ENCODE measurements at places on chromosomes 3 and 15.

DNA sequence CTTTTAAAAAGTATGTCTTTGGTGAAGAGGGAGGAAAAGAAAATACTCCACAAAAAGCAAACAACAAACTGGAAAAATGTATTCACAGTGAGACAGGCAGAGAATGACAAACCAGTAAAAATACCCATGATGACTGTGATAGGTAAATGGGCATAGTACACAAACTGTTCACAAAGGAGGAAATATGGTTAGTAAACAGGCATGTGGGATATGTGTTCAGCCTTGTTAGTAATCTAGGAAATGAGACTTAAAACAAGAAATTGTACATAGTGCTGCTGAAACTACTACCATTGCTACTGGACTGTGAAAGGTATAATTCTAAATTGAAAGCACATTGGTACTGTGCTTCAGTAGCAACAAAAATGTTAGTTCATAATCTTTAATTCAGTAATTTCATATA is 50.1 kb downstream of the UBE2E2 start:
- no peak for DNase-seq

GRCh38 chr3:125431912-125432790 is 57.0 kb upstream of the ZNF148 start:
- no peak for DNase-seq

- DNase-seq = no peak
Measured at GRCh38 chr3:196691386-196691785, 20.7 kb downstream of the CEP19 start.

DNA sequence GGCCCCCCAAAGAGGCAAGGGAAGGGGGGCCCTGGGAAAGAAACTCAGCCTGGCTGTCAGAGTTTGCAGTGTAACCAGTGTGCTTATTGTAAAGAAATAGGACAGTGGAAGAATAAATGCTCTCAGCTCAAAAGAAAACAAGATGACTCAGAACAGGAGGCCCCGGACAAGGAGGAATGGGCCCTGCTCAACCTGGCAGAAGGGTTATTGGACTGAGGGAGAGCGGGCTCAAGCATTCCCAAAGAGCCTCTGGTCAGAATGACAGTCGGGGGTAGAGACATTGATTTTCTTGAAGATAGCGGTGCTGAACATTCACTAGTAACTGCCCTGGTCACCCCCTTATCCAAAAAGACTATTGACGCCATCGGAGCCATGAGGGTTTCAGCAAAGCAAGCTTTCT is 100.4 kb upstream of the OSBPL11 start:
- DNase-seq = no peak

GRCh38 chr3:195512798-195513345 is 30.3 kb downstream of the PPP1R2 start:
- DNase-seq = no peak

GRCh38 chr3:106675451-106675850 is 701.8 kb upstream of the CCDC54 start:
- no peak for DNase-seq

DNA sequence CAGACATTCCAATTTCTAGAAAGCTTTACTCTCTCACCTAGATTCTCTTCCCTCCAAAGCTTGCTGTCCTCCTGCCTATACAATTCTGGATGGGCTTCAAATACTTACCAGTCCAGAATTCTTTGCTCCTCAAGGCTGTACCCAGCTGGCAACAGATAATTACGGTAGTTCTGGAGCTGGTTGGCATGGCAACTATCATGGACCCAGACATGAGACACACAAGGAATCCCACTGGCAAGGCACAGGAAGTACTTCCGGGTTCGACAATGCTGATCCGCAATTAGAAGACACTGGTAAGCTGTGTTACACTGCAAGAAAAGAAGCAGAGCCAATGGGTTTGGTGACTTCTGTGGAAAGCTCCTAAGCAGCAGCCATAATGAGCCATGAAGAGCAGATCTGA is 37.9 kb downstream of the TUBGCP4 start:
- DNase-seq = no peak

DNA sequence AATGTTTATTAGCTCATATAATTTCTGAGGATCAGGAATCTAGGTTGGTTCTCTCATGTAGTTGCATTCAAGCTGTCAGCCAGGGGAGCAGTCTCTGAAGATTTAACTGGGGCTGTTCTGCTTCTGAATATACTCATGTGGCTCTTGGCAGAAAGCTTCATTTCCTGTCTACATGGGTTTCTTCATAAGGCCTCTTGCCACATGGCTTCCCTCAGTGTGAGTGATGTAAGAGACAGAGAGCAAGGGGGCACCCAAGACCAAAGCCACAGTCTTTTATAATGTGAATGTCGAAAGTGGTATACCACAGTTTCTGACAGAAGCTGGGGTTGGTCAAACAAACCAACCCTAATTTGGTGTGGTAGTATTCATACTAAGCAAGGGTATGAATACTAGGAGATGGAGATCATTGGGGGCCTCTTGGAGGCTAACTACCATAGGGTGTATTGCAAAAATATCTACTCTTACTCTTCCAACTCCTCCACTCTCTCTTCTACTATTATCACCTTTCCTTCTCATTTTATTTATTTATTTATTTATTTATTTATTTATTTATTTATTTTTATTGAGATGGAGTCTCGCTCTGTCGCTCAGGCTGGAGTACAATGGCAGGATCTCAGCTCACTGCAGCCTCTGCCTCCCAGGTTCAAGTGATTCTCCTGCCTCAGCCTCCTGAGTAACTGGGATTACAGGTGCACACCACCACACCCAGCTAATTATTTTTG is 123.8 kb downstream of the B3GALNT1 start:
- DNase-seq = no peak

DNA sequence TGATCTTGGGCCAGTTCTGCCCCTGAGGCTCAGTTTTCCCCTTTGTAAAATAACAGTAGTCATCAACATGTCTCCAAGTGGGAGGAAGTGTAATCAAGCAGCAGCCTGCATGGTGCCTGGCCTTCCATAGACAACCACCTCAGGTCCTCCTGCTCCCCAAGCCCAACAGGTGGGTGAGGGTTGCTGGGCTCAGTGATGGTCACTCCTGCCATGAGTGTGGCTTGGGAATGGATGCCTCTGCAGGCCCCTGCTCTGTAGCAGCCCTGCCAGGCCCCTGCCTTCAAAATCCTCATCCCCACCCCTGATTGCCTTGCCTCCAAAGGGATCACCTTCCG is 59.1 kb upstream of the SLC6A1 start:
- DNase-seq = no peak

DNA sequence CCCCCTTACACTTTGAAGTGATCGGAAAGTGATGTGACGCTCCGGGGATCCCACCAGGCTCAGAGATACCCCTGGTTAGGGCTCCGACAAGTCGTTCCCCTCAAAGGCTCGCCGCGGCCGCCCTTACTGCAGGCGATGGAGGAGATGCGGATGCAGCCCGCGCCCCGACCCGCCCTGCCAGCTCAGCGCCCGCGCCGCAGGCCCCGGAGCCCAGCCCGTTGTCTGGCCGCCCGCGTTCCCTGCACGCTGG is 228 bp downstream of the GLT8D1 start:
- DNase-seq = no peak

DNA sequence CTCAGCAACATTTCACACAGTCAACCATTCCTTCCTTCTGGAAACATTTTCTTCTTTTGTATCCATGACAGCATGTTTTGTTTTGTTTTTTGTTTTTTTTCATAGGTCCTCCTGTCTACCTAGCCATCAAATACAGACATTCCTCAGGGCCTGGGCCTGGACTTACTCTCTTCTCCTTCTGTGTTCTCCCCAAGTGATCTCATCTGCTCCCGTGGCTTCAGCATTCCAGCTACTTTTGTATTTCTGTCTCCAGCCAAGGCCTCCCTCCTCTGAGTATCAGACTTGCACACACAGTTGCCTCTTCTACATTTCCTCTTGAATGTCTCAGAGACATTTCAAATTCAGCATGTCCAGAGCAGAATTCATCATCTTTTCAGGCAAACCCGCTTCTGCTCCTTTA is 82.4 kb downstream of the HCN4 start:
- DNase-seq = no peak

DNA sequence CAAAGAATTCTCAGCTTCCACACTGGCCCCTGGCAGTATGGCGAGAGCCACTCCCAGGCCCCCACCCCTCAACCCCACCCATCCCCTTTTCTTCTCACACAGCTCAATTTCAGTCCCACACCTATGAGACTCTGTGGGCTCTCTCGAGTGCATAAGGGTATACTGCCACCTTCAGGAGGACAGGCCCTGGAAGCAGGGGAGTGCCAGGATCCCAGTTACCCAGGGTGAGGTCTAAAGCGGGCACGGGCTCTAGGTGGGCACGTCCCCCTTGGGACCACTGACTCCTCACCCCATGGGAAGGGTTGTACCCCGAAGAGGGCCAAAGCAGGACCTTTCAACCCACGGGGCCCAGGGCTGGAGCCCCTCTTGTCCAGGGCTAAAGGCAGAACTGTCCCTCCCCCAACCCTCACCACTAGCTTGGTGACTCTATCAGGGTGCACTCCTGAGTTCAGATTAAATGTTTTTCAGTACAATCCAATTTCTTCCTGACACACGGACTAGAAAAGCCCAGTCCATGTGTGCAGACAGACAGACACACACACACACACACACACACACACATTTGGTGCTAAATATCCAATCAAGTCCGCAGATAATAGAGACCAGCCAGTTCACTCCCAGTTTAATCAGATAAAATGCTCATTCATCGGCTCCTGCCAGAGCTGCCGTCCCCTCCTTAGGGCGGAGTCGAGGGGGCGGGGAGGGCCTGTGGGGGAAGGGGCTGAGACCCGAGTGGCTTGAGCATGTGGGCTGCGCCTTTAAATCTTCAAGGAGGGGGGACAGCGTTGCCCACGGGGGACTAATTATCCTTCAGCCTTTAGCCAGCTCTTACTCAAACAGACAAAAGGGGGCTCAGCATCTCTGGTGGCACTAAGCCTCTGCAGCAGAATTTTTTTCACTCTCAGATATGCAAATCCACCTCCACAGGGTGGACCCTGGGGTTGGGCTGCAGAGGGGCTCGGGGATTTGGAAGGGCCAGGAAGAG is 59.3 kb downstream of the CYP11A1 start:
- no peak for DNase-seq

DNA sequence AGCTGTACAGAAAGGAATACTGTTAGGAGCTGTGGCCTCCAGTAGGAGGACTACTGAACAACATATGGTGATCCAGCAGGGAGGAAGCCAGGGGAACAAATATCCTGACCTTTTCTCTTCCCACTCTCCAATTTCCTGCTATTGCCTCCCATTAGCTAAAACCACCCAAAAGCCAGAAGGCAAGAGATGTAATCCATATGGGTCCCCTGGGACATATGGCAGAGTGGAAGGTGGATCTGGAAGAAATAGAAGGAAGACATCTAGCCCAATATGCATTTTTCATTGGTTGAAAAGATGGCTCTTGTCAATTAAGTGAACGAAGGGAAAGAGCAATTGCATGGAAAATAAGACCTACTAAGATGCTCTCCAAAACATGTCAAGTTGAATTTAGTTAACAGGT is 167.2 kb downstream of the CNTN3 start:
- no peak for DNase-seq

GRCh38 chr15:55619783-55620182 is 31.6 kb upstream of the PYGO1 start:
- no peak for DNase-seq

DNA sequence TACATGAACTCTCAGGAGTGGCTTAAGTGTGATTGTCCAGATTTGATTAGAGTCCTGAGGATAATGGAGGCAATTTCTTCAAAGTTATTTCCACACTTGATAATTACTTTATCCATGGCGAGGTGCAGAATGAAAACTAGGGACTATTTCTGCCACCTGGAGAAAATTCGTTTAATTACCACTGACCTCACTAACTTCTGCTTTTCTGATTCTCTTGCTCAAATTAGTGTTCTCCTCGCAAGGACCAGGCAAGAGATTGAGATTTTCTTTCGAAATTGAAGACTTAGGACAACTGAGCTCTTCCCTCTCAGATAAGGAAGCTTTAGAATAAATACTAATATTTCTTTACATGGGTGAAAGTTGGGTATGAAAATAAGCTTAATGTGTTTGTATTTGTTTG is 135.2 kb downstream of the RYR3 start:
- no peak for DNase-seq

GRCh38 chr3:25508901-25509300 is 80.8 kb downstream of the RARB start:
- DNase-seq = no peak

DNA sequence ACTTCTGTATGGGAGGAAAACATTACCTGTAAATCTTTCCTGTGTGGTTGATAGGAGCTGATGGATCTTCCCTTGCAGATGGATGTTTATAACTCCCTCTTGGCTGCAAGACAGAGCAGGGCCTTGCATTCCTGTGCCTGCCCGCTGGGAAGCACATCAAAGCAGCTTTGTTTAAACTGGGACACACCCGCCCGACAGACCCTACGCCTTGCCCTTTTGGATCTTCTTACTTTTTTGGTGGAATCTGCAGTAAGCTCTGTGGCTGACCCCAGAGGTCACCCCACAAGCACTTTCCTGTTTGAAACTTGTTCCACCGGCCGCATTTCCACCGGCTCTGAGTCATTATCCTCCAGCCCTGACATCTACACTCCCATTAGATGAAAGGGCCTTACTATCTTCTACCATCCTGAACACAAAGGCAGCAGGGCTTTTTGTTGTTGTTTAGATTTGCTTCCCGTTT is 244.1 kb upstream of the STT3B start:
- DNase-seq = no peak

DNA sequence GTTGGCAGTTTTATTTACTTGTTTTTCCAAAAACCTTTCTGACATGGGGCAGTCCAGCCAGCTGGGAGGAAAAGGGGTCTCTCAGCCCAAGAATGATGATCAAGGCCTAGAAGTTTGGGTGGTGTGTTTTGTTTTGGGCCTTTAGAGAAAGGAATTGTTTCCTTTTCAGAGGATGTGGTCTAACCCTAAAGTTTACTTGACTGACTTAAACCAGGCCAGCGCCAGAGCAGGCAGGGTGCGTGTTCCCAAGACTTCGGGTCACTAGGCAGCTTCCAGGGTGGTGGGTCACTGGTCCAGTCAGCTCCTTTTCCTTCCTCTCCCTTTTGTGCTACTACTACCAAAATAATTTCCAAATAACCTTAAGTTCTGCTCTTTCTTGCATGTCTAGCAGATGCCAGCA is 4.9 kb downstream of the FLNB start:
- no peak for DNase-seq

- DNase-seq = no peak
Measured at GRCh38 chr3:129708328-129708861, 101.9 kb upstream of the PLXND1 start.

DNA sequence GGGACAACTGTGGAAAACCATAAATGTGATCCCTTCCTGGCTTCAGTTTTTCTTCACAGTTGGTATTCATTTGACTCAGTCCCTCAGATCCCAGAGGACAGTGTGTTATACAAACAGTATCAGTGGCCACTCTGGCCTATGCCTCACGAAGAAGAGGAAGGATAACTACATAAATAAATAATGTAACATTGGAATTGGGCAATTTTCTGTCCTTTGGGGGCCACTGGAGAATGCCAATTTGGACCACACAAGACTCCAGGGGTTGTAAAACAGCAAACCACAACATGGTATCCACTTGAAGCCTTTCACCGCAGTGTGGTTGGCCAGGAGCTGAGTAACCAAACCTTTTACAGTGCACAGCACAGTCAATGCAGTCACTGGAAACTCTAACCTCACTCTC is 1077.0 kb downstream of the ROBO2 start:
- DNase-seq = no peak

All from right renal cortex interstitium (tissue), 3 donors.